ENCODE measurements at places on chromosomes 16 and 17.
A peak's percentile ranks its signal among the peaks of the same experiment; 100 is the strongest.

- DNase-seq: no peak
Observed at GRCh38 chr16:972316-973002, 1.7 kb upstream of the LMF1 start.

DNA sequence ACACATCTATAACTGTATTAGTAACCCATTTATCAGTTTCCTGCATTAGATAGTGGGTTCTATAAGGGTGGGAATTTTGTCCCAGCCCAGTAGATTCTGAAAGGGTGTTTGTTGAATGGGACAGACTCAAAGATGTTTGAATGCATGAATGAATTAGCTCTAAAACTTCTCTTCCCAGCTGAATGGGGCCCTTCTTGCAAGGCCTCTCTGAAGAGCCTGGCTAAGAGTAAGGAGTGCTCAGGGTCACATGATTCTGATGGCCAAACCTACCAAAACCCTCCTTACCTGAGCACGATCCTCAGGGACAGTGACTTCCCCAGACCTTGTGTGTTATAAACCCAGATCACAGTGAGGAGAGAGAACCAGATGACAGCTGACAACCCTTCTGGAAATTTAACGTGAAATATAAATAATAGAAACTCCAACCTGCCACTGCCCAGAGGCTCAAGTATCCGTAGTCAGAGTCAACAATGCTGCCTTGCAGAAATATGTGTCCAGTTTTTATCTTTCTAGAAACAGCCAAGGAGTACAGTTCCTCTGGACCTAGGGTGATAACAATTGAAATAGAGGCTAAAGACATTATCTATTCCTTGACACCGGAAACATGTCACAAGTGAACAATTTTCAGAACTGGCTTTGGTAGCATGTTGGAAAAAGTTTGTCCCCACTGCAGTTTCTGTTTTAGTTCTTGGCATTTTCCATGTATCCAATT lies 268.9 kb upstream of the MAF start:
- no peak for DNase-seq

GRCh38 chr16:51049276-51049675 lies 101.8 kb downstream of the SALL1 start:
- DNase-seq: no peak

DNA sequence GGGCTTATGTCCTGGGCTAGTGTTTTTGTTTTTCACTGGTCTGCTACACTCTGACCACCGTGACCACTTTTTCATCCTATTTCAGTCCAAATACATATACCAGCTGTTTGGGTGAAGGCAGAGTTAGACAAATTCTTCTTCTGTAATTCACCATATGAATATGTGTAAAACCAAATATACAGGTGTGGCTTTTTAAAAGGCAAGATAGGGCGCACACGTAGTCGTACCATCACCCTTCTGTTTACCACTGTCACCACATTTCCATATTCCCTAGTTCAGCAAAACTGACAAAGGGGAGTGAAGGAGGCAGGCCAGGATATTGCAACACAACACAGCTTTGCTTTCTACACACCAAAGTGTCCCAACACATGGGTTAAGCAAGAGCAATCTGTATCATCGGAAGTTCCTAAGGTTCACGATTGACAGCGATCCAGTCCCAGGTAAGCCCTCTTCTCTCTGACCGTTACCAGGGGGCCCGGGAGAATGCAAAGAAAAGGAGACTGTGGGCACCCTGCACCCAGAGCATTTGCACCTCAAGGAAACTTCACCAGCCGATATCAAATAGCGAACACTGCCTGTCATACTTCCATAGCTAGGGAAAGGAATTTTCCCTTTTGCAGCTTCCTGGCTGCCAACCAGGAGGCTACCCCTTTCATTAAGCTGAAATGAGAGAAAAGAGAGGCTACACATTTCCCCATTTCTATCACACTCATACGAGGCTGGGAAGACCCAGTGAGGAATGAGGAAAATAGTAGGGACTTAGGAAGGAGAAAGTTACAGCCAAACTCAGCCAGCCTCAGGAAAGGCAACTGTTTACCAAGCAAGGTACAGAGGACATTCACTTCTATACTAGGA lies 23.1 kb downstream of the CREBBP start:
- DNase-seq: no peak

GRCh38 chr17:67829331-67829730 lies 4.0 kb downstream of the BPTF start:
- DNase-seq: no peak

DNA sequence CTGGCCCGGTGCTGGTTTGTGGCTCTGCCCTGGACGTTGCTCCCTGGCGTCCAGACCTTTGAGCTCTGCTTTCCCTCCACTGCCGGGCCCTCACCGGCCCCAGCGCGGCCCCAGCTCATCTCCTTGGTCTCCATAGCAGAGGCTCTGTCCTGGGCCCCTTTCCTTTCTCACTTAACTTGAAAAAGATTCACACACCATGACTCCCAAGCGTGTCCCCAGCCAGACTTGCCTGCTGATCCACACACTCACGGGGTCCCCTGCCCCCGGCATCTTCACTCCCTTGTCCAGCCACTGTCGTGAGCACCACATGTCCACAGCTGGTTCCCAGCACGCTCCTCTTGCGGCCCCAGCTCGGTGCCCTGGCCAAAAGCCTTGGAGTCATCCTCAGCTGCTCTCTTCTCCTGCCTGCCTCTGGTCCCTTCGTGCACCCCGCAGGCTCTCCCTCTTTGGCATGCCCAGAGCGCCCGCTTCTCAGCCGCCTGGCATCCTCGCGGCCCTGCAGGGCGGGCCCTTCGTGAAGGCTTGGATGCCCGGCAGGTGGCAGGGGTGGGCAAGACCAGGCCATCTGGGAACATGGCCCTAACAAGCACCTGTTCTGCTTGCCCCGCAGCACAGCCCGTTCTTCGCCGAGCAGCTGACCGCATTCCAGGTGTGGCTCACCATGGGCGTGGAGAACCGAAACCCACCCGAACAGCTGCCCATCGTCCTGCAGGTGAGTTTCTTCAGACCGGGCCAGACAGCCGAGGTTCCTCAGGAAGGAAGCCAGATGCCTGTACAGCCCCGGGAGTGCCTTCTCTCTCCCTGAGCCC lies 145.6 kb upstream of the CHMP6 start:
- no peak for DNase-seq

- DNase-seq: peak; percentile 93
Observed at GRCh38 chr17:47275245-47275984, 21.8 kb downstream of the ITGB3 start.

DNA sequence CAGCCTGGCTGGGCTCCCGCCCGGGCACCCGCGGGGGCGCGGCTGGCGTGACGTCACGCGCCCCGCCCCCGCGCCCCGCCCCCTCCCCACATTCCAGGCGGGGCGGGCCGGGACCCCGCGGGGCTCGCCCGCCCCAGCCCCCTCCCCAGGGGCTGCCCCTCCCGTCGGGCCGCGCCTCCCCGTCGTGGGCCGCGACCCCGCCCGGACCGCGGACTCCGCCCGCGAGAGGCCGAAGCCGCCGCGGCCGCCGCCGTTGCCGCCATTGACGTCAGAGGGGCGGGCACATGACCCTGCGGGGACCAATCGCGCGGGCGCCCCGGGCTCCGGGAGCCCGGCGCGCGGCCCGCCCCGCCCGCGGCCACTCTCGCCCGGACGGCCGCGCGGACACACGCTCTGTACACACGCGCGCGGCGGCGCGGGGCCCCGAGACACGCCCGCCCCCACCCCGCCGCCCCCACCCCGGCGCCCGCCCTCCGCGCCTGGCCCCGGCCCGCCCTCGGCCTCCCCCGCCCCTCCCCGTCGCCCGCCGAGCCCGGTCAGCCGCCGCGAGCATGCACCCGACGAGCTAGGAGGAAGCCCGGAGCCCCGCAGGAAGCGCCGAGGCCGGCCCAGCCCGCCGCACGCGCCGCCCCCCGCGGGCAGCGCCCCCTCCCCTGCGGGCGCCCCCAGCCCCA lies at the start of gene CMIP:
CMIP (plus strand) TSS at position 361 of the 674 bp plus-strand sequence.
- peak; percentile 96 for DNase-seq

DNA sequence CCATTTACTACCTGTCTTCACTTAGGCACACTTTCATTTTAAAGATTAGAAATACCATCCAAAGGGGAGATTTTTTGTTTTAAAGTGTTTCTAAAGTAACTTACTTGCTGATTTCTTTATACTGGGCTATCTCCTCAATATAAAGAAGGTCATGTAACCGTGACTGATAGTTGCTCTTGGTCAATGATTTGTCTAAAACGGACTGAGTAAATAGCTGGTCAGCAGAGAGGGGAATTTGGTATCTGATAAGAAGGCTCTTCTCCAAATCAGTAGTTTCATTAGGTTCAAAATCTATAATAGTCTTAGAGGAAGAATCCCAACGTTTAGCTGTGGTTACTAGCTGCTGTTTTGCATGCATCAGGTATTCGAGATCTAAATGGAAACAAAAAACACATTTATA lies 66.4 kb downstream of the HELZ start:
- DNase-seq: no peak

DNA sequence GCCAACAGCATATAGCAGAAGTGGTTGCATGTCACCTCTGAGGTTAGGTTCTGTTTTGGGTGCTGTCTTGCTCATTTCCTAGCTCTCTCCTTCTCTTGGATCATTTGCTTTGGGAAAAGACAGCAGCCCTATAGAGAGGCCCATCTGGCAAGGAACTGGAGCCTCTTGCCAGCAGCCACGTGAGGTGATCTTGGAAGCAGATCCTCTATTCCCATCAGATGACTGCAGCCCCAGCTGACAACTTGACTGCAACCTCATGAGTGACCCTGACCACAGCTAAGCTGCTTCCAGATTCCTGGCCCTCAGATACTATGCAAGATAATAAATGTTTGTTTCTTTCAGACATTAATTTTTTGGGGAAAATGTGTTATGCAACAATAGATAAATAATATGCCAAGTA lies 213.3 kb upstream of the HS3ST4 start:
- no peak for DNase-seq

GRCh38 chr17:17352836-17353624 lies 49.9 kb downstream of the NT5M start:
- peak; percentile 39 for DNase-seq

GRCh38 chr17:39359994-39360393 lies 41.4 kb downstream of the FBXL20 start:
- no peak for DNase-seq

GRCh38 chr16:52812678-52813556 lies 239.8 kb downstream of the CHD9NB start:
- DNase-seq: no peak

DNA sequence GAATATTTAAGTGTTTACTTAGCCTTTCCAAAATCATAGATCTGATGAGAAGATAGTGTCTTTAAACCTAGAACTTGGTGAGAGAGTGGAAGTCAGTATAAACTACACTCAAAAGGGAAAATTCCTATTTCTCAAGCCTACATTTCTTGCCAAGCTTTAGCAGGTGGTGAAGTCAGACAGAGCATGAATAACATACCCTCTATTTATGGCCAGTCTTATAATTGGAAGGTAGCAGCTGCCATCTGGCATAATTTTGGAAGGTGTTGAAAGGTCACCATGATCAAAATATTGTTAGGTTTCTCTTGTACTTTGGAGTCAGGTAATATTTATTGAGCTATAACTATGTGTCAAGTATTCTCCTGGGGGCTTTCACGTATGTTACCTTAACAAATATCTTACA lies 729.3 kb upstream of the KIF2B start:
- DNase-seq: no peak
